ENCODE measurements at places on chromosomes 6 and 20.

DNA sequence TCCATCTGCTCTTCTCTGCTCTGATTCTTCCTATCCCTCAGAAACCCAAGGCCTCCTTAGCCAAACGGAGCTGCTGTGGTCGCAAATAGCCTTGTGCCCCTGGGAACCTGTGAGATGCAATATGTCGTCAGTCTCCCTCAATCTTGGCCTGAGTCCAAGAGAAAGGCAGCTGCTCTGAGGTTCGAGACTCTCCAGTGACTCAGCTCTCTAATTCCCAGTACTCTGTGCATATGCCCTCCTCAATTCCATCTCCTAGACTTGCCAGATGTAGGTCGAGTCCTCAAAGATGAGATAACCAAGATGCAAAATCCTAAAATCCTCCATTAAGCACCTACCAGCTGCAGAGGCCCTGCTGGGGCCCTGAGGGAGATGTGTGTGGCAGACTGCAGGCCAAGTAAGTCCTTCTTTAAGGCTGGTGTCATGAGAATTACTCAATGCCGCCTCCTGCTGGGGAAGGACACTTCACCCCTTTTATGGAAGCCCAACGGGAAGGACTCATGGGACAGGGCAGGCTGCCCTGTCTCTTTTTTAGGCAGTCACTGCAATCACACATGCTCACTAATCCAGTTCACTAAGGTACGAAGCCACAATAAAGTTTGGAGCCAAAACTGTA is 28.5 kb downstream of the C6orf15 start:
- no peak for DNase-seq

DNA sequence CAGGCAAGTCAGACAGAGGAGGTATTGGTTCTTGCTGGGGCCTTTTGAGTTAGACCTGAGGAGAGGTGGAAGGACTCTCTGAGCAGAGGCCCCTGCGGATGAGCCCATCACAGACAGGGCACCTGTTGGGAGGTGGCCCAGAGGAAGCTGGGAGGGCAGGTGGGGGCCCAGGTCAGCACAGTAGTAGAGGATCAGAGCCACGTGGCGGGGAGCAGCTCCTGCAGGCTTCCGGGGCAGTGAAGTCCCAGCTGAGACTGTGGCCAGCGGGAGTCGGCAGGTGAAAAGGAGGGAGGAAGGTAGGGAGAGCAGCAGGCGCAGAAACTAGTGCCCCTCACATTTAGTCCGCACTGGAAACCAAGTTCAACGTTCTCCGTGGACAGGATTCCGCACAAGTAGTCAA is 61.8 kb downstream of the RSPH3 start:
- no peak for DNase-seq

- no peak for DNase-seq
Observed at GRCh38 chr6:11462742-11463397, 74.7 kb upstream of the TMEM170B start.

DNA sequence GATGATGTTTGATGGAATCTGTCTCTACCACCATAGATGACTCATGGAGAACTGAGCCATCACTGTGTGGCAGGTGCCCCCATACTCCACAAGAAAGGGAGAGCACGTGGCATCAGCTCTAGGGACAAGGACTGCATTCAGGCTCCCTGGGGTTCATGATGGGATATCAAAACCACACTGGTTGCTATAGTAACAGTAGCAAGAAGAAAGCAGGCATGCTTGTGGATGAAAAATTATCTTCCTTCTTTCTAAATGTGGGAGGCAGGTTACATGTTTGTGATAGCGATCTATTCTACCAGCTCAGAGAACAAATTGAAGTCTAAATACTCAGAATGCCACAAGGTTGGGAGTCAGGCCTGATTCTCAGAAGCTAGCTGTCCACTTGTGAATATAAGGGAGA is 224.2 kb downstream of the ARHGAP18 start:
- no peak for DNase-seq

GRCh38 chr6:139572001-139572400 is 197.6 kb upstream of the CITED2 start:
- DNase-seq = no peak

DNA sequence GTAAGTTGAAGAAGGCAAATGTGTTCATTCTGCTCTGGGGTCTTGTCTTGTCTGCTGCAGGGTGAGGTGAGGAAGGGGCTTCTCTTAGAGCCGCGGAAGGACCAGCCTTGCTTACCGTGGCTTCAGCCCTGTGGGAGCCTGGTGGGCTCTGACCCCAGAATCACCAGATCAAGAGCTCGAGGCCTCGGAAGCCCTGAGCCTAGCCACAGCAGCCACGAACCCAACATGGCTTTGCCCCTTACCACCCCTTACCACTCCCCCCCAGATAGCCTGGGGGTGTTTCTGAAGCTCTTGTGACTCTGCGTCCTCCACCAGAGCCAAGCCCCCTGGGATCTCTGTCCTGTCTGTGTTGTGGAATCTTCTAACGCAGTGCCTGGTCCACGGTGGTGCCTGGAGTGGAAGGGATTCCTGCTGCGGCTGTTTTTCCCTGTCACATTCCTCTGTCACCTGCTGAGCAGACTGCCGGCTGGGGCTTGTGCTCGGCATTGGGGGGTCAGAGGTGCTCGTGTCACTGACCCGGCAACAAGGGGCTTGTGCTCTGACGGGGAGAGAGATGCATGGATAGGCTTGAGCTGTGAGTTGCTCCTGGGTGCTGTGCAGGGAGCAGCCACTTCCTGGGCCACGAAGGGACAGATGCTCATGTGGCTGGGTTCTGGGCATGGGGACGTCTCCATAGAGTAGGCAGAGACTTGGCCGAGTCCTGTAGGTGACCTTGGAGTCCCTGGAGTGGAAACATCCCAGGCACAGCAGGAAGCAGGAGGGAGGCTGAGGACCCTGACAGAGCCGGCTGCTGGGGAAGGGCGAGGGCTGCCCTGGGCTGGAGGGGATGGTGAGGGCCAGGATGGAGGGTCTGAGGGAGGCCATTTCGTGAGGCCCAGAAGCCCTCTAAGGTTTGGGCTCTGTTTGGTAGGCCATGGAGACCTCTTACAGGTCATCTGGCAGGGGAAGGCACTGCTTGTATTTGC is 316.0 kb downstream of the QKI start:
- DNase-seq = no peak

DNA sequence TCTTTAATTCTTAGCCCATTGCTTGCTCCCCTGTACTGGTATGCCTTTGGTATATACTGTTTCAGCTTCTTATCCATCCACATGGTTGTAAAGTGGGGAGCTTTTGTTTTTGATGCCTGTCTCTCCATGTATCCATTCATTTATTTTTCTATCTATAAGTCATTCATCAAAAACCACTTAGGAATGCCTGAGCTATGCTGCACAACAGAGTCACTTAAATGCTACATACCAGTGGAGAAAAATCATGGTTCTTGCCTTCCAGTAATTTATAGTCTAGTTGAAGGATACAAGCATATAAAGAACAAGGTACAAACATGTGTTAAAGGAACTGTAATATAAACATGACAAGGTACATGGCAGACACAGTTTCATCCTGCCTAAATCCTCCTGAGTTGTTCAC is 347.3 kb downstream of the NRN1 start:
- DNase-seq = no peak

GRCh38 chr20:59455402-59456341 is 148.7 kb upstream of the PHACTR3 start:
- no peak for DNase-seq

All from activated effector memory CD4-positive, alpha-beta T cell treated with Interleukin-2 at 50 U/mL for 16 hours (primary cell).